ENCODE measurements at places on chromosomes 11 and 22.

DNA sequence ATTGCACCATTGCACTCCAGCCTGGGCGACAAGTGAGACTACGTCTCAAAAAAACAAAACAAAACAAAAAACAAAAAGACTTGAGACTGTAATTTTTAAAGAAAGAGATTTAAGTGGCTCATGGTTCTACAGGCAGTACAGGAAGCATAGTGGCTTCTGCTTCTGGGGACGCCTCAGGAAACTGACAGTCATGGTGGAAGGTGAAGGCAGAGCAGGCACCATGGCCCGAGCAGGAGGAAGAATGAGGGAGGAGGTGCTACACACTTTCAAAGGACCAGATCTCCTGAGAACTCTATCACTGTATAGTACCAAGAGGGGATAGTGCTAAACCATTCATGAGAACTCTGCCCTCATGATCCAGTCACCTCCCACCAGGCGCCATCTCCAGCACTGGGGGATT is 52.0 kb downstream of the CBL start:
- DNase-seq, result no peak

GRCh38 chr11:106959386-106959785 is 58.9 kb downstream of the GUCY1A2 start:
- DNase-seq, result no peak

DNA sequence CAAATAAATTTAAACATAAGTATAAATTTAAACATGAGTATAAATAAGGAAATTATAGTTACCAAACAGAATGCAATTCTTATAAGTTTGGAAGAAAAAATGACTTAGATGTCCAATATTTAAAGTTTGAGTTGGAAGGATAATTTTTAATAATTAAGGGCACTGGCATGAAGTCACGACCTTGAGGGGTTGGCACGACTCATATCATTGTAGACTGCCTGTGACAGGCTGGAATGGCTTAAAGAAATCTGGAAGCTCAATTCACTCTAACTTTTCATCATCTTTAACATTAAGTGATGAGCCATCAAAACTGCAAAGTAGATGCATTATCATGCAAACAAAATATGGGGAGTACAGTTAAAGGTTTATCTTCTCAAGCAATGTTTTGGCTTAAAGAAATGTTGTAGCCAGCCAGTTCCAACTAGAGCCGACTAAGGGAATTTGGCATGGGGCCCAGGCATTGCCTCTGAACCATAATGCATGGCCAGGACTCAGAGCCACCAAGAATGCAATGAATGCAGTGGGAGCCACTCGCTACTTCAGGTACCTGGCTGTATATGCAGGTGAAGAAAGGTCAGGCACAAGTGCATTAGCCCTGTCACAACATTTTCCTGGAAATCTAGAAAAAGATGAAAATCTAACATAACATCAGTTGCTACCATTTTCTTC is 33.4 kb downstream of the PGR start:
- DNase-seq, result no peak

DNA sequence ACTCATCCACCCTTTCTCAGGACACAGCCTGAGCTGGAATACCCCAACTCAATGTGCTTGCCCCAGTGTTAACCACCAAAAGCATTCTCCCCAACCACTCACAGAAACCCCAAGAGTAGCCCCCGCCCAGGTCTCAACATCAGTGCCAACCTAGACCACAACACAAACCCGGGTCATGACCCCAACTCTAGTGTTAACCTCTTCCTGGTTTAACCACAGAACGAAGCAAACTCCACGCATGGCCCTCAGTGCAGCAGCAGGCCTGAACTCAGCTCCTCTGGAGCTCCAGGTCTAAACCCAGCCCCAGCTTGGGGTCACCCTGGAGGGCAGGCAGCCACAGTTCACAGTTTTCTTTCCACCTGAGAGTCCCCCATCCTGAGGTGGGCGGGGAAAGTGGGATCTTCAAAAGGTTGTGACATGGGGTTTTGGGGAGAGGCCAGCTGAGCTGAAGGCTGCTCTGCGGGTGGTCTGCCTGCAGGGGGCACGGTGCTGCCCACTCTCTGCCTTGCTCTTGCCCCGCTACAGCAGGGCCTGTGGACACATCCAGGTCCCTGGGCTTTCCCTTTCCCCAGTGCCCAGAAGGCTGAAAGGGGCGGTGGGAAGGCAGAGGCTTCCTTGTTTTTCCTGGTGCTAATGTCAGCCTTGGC is 37.9 kb downstream of the NECTIN1 start:
- DNase-seq, result no peak

GRCh38 chr11:75867778-75868374 is 52.9 kb downstream of the UVRAG start:
- peak; percentile 14 for DNase-seq

All from fibroblast of skin of left biceps (primary cell).